ENCODE measurements at places on chromosomes 1 and 21. TPM values are rescaled to one million over a fixed set of nuclear protein-coding genes. Genes with fewer than 3 reads are reported as not detected.

Gene ZFP69
- 1.5 TPM for polyA plus RNA-seq

Gene NBPF26
- 1.6 TPM for polyA plus RNA-seq

Gene KRTAP19-1
- not detected for polyA plus RNA-seq

Gene NBPF9
- 3.8 TPM for polyA plus RNA-seq

Gene FNBP1L
- 17.9 TPM for polyA plus RNA-seq

Gene SRGAP2C
- 3.4 TPM for polyA plus RNA-seq

Gene GPR52
- not detected for polyA plus RNA-seq

Gene FCGR3A
- polyA plus RNA-seq, result 5.6 TPM

Gene GABRD
- polyA plus RNA-seq, result 1.0 TPM

Gene NEXN
- 1,016 TPM for polyA plus RNA-seq

Gene CACNA1S
- polyA plus RNA-seq, result not detected

DNA sequence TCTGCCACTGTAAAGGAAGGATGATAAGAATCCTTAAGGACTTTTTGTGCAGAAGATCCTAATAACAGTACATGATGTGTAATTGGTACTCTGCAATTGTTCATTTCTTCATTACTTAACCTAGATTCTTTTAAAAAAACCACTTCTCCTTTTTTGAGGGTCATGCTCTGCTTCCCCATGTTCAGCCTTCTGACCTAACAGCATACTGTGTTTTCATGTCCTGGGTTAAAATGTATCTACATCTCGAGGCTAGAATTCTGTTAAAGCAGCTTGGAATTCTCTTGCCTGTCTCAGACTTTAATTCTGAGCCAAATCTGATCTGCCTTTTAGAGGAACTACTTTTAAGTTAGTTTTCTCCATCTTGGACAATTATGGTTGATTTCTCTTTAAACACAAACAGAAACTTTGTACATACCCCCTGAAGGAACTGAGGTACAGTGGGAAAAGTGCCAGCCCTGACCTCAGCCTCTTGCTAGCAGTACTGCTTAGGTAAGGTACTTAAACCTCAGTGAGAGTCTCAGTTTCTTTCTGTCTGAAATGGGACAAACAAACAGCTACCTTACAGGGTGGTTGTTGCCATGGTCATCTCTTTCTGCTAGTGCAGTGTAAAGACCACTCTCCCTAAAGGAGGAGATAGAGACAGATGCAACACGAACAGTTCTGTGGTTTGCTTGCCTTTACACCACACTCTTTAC is 103.2 kb upstream of the DYNLT5 start:
- no peak for DNase-seq

DNA sequence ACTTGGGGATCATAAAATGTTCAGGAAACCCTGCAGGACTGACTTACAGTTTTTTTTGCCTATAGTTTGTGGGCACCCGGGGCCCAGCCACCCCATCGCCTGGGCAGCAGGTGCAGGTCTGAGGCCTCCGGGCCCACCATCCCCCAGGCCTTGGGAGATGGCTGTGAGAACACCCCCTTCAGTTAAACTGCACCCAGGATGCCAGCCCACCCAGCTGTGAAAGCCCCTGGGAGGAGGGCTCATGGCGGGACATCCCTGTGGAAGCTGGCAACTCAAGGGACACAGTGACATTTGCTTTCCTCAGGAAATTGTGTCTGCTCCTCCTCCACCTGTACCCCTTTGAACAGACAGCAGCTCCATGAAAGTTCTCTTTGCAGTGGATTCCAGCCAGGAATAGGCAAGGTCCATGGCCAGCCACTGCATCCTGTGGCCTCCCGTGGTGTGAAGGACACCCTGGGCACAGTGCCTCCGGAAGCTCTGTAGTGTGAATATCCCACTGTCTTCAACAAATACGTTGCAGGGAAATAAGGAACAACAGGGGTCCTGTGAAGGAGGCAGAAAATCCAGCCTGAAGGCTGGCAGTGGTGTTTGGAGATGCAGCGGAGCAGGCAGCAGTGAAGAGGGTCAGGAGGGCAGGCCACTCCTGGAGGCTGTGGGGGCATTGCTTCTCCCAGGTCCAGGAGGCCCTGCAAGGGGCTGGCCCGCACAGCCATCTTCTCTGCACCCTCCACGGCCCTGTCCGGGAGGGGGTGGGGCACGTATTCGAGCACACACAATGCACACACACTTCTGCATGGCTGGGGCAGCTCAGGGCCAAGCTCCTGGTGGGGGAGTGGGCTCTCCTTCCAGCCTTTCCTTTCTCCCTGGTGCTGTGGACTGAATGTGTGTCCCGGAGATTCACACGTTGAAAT is 2.1 kb upstream of the OBSCN start:
- no peak for DNase-seq

GRCh38 chr21:29018540-29018939 is 609 bp downstream of the RWDD2B start:
- no peak for DNase-seq

GRCh38 chr1:170470121-170470520 is 61.8 kb upstream of the GORAB start:
- no peak for DNase-seq

DNA sequence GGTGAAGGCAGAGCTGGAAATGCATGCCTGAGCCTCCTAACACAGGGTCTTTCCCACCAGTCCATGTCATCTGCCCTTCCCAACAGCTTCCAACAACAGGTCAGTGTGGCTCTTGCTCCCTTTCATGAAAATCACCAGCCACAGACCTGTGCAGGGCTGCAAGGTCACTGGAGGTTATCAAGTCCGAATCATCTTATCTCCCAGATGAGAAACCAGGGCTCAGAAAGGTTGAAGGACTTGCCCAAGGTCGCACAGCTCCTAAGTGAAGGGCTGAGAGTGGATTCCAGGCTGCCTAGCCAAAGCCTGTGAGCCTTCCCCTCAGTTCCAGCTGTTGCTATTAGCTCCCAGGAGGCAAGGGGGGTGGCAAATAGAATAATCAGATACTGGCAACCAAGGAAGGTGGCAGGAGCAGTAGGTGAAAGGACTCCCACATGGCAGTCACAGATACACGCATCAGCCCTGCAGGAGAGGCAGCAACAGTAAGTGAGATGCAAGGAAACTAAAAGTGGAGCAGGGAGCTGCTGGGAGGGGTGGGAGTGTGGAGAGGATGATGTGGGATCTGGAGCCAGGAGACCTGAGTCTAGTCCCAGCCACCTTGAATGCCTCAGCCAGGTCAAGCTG is 74.2 kb downstream of the SSBP3 start:
- DNase-seq, result no peak

DNA sequence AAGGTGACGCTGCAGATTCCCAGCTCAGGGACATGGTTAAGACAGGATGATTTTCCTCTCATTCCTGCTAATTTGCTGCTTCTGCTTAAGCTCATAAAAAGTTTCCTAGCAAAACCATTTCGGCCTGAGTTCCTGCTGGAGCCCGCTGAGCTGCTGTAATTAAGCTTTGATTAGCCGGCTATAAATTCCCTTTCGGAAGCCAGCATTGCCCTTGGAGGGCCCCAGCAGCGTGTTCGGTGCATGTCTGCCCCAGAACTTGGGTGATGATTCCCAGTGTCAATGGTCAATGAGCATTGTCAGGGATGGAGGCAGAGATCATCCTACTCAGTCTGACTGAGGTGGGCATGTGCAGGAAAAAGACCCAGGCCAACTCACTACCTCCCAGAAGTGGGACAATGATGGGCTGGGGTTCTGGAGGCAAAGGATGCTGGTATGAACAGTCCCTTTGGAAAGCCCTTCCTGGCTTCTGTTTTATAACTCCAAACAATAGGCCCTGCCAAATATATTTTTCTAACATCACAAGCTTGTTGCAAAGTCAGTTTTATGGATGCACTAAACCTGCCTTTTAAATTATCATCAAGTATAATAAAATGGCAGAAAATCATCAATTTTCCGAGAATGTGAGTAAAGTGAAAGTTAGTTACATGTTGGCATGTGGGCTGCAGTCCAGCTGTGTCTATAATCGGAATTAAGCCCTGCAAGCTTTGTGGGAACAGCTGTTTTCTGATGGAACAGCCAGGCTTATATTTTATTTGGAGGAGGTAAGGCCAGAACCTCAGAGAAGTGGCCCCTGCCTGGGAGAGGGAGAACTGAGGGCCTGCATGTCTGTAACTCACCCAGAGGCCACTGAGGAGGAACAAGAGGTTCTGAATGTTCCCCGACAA is 257.1 kb downstream of the GRIK3 start:
- DNase-seq, result no peak

GRCh38 chr21:32131960-32132359 is 146.9 kb downstream of the MIS18A start:
- DNase-seq, result no peak

DNA sequence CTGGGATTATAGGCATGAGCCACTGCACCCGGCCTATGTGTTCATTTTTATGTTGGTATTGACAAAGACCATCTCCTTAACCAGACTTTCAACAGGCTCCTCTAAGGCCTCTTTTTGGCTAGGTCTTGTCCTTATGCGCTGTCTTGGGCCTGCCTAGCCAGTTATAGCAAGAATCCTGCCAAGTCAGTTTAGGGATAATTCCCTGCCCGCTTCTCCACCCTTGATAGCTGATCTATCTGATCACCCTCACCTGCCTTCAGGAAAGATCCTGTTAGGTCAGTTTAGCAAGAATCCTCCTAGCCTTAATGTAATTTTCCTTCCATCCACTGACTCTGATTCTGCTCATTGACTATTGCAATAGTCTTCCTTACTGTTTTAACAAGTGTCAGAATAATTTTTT is 2.4 kb upstream of the B4GALT3 start:
- no peak for DNase-seq

GRCh38 chr21:33266789-33267135 is 595 bp downstream of the IL10RB start:
- no peak for DNase-seq

- no peak for DNase-seq
Measured at GRCh38 chr1:112870887-112871646, 84.9 kb downstream of the SLC16A1 start.

GRCh38 chr1:88983791-88984559 is 8.5 kb downstream of the KYAT3 start:
- no peak for DNase-seq

- no peak for DNase-seq
Measured at GRCh38 chr1:64077281-64077940, 126.0 kb upstream of the UBE2U start.

- no peak for DNase-seq
Measured at GRCh38 chr21:45073301-45074047, 906 bp upstream of the ADARB1 start.

- no peak for DNase-seq
Measured at GRCh38 chr1:203130358-203130985, 2.9 kb downstream of the ADORA1 start.

DNA sequence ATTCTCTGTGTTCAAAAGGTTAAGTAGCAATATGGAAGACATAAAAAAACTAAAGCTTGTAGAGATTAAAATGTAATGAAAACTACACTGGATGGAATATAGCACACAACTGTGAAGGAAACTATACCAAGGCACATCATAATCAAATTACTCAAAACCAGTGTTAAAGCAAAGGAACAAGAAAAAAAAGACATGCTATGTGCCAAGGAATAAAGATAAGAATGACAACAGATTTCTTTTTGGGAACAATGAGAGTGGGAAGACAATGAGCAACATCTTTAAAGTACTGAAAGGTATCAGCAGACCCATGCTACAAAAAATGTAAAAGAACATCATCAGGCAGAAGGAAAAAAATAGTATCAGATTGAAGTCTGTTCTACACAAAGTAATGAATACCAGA is 157.8 kb downstream of the VPS13D start:
- DNase-seq, result no peak

- DNase-seq, result no peak
Measured at GRCh38 chr1:198199105-198199504, 42.3 kb downstream of the NEK7 start.

GRCh38 chr1:101484689-101485338 is 248.0 kb downstream of the S1PR1 start:
- DNase-seq, result no peak

- no peak for DNase-seq
Measured at GRCh38 chr21:36431252-36431651, 46.1 kb downstream of the CHAF1B start.

- DNase-seq, result no peak
Measured at GRCh38 chr1:172279939-172280636, 140.4 kb upstream of the C1orf105 start.

- no peak for DNase-seq
Measured at GRCh38 chr1:203046984-203047630, 20.8 kb downstream of the PPFIA4 start.

GRCh38 chr1:211580303-211580687 is 1.3 kb upstream of the SLC30A1 start:
- no peak for DNase-seq

DNA sequence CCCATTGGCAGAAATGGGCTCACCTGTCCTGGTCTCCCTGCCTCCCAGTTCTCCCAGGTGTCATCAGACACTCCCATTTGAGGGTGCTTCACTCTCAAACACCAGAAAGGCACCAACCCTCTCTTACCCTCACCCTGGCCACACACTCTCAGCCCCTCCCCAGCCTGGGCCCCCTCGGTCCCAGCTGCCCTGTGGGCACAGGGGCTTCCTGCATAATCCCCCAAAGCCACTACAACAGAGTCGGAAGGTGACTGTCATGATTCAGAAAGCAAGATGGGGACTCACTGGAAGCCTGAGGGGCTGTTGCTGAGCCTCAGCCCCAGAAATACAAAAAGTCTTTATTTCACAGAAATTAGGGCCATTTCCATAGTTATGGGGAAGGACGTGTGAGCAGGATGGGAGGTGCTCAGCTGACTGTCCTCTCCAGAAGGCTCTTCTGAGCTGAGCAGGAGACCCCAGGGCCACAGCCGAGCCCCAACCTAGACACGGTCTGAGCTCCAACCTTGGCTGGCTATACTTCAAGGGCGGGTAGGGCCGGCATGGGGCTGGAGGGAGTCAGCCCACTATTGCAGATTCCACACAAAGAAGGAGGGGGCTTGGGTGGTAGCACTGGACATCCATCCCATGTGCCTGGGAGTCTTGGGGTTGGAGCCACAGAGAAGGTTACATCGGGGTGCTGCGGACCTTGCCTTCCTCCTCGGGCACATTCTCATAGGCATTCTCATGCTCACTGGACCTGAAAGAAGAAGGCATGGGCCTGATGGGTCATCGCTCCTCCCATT is 6.3 kb downstream of the PDZK1IP1 start:
- no peak for DNase-seq

All from heart right ventricle (tissue), 16 donors.